Fibroblast of pulmonary artery (primary cell): ENCODE measurements at places on chromosomes 2 and 18.

GRCh38 chr18:36307513-36307912 lies 10.0 kb downstream of the FHOD3 start:
- peak; percentile 31 for DNase-seq

DNA sequence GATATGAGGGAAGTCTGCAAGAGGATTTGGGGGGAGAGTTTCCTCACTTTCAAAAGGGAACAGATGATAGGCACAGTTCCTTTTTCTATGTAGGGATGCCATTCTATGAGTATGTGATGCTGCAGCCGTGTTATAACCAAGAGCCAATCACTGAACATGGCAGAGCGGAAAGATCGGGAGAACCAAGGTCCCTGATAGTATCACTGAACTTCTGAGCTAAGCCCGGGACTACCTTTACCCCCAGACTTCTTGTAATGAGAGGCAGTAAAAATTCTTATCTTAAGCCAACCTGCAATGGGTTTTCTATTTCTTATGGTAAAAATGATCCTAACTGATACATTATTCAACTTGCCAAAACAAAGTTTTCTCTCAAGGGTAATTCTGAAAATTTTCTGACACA lies 21.6 kb upstream of the SLC1A4 start:
- DNase-seq = no peak

GRCh38 chr2:219457784-219458369 lies 23.2 kb downstream of the SPEG start:
- no peak for DNase-seq

- peak; percentile 60 for DNase-seq
Observed at GRCh38 chr2:43073401-43073825, 153.0 kb downstream of the ZFP36L2 start.

DNA sequence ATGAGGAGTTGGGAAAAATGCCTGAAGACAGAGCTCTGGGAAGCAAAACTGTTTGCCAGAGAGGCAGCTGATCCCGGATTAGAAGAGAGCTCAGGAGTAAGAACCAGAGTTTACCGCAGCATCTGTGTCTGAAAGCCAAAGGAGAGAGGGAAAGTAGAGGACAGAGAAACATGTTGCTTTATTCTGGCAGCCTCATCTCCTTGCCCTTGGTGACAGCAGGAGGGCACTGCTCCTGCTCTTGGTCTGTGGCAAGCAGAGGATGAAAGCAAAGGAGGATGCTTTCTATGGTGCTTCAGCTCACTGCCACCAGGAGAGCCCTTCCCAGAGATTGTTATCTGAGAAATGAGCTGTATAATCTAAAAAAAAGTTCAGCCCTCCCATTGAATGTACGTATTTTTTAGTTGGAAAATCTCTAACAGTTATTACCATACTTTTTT lies 7.7 kb downstream of the SLC1A4 start:
- no peak for DNase-seq

DNA sequence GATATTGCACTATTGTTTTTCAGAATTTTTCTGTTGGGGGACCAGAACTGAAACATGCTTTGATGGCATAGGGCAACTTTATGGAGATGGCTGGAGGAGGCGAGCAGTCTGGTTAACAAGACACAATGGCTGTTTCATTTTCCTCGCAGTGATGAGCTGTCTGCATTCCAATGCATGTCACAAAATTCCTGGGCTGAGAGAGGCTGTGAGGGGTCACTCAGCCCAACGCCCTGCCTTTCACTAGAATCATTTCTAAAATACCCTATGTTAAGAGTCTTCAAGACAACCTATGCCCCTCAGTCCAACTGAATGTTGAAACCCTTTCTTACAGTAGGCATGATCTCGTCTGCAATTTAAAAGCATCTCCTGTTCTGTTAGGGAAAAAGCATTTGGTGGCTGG lies 1090.0 kb downstream of the BCL11A start:
- DNase-seq = no peak

DNA sequence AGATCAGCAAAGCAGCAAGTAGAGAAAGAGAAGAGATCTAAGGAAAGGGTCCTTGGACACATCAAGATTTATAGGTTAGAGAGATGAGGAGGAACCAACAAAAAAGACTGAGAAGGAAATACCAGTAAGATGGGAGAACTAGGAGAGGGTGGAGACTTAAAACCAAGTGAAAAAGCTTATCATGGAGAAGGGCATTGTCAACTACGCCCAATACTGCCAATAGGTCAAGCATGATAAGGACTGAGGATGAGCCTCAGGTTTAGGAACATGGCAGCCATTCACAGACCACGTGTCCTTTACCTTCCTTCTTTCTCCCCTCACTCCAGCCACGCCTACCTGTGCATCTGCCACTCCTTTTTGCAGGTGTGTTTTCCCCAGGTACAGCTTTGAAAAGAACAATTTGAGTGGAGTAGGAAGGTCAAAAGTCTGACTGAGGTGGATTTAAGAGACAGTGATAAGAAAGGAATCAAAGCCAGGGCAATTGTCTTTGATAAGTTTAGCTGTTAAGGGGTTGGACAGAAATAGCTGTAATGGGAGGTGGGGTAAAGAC lies 238.7 kb downstream of the STK39 start:
- no peak for DNase-seq

GRCh38 chr18:47331026-47331425 lies 79.6 kb upstream of the SKOR2 start:
- no peak for DNase-seq

DNA sequence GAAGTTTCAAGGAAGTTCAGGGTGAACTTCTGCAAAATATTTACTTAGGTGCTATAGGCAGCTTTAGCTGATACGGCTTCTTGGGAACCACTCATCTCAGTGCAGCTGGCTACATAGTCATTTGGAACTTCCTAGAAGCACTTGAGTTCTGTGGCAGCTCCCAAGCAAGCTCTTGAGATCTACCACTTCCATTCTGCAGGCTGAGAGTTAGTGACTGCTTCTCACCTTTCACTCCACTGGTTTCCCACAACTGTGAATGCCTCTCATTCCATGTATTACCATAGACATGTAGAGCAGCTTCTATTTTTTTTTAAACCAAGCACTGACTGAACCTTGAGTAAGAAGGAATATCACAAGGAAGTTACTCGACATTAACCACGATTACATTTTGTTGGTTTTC lies 994.1 kb upstream of the ACVR2A start:
- no peak for DNase-seq

DNA sequence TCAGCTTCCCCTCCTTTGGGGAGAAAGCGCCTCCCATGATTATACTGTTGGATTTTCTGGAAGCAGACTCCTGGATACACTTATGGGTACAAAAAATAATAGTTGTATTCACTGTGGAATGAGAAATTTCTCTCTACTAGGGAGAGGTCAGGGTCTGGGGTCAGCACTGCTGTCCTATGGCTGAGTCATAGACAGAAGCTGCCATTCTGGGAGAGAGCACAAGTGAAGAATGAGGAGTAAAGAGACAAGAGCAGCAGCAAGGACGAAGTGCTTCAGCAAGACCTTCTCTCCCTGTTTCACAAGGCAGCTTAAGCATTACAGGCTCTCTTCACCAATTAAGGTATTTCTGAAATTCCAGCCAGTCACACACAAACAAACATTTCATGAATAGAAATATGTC lies 10.1 kb upstream of the UNC80 start:
- no peak for DNase-seq

- DNase-seq = no peak
Observed at GRCh38 chr2:54166121-54166773, 50.8 kb downstream of the ACYP2 start.

DNA sequence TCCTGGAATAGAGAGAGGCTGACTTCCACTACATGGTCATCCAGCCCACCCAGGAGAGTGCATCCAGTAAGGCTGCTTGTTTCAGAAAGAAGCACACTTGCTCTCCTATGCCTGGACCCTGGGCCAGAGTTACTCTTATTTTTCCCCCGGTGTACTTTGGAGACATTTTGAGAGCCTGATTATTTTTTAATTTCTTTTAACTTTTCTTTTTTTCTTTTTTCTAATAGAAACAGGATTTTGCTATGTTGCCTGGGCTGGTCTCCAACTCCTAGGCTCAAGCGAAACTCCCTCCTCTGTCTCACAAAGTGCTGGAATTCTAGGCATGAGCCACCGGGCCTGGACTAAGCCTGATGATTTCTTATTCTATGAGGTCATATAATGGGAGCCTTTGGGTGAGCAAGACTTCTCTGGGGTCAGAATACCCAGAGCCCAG lies 62.2 kb downstream of the RPL37A start:
- peak; percentile 84 for DNase-seq

- DNase-seq = no peak
Observed at GRCh38 chr18:75183524-75183923, 25.4 kb downstream of the PTGR3 start.

GRCh38 chr2:132891498-132891897 lies 221.5 kb upstream of the LYPD1 start:
- no peak for DNase-seq

GRCh38 chr2:140808820-140809219 lies 1322.0 kb downstream of the LRP1B start:
- peak; percentile 3 for DNase-seq

DNA sequence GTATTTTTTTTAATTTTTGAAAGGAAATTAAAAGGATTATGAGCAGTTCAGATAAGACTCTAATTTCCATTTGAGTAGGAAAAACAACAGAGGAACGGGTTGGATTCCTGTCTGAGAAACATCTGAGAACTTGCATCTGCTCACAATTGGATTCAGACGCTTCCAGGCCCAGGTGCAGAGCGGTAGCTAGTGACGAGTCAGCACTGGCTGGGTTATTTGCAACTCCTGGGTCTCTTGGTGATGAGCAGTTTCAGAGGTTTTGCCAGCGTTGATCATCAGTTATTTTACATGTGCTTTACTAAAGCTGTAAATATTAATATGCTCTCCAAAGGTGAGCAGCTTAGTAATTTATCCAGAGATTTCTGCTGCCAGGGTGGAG lies 39.1 kb upstream of the B3GNT7 start:
- DNase-seq = no peak

DNA sequence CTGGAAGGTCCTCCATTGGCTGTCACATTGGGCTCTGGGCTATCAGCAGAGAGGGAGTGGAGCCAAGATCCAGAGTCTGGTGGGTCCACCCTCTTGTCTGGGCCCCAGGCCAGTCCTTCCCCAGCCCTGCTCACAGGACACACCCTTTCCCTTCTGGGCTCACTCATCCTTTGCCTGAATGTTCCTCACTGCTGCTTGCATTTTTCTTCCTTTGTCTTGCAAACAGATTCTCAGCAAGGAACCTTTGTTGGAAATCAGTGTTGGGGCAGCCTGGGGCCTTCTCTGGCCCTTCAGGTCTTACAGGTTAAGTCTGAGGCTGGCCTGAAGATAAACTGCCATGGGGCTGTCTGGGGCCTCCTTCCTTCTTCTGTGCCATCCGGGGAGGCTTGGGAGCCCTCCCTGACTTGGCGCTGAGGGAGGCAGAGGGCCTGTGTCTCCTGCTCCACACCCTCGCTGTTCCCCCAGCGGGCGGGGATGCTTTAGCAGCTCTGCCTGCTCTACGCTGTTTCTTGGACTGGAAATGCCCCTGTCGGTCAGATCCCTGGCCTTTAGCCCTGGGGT lies 11.5 kb upstream of the CELF4 start:
- peak; percentile 64 for DNase-seq

DNA sequence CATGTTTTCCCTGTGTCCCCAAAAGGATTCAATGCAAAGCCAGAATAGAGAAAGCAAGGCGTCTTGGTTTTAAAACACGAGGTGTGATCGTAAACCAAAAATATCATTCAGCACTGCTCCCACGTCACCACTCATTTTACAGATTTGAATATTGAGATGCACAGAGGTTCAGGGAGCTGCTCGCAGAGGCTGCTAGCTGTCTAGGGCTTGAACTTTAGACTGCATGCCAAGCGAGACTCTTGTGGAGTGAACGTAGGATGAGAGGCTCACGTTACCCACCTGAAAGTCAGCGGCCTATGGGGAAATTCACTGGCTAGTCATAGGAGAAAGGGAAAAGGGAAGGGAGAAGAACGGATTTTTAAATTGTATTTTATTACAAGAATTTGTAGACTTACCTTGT lies 130.1 kb downstream of the MBP start:
- DNase-seq = no peak

GRCh38 chr18:79816092-79816491 lies 18.4 kb downstream of the KCNG2 start:
- no peak for DNase-seq

DNA sequence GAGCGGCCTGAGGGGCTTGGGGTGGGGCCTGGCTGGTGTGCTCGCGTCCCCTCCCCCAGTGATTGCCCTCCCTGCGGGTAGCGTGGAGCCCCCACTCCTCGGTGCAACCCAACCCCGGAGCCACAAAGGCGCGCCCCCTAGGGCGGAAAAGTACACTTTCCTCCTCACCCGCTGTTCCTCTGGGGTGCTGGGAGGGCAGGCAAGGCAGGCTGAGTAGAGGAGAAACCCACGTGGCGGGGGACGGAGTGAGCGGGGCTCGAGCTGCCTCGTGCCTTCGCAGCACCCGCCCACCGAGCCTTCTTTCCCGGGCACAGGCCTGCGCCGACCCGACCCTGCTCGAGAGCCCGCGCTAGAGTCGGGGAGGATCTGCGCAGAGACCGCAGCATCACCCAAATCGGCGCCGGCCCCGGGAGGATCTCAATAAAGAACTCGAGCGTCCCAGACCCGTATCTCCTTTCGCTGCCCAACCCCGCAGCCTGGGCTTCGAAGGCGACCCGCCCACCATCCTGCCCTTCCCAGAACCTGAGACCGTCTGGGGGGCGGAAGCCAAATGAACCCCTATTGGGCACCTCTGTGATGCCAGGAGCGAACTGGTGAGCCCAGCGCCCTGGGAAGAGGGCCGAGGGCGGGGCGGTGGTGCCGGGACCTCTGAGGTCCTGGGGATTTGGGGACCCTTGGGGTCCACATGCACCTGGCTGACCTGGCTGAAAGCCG lies 1.5 kb downstream of the UCN start:
- no peak for DNase-seq

DNA sequence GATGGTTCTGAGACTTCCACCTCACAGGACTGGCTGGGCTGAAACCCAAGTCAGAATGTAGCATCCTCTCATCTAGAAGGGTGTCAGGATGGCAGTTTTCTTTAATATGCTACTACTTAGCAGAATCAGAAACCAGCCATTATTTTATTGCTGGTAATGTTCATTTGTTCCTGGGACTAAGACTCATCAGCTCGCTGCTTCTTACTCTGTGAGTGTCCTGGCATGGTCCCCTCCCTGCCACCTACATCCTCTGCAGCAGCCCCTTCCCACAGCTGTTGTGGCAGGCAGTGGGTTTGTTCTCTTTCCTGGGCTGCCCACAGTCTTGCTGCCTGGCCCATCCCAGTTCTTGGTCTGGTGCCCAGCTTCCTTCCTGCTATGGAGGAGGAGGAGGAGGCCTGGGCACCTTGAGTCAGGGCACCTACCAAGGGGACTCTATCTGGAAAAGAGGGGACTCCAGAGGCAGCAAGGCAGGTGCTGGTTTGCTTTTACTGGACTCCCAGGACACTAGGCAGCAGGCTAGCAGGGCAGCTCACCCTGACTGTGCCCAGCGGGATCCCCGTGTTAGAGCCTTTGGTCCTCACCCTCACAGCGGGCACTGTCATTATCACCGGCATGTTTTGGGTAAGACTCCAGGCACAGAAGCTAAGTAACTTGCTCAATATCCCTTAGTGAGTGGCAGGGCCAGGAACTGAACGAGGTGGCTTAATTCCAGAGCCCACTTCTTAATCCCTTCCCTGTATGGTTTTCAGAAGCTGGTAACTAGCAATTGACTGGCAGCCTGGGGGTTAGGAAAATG lies 62.1 kb downstream of the LRRFIP1 start:
- no peak for DNase-seq

GRCh38 chr2:46067501-46068305 lies 229.5 kb upstream of the EPAS1 start:
- peak; percentile 99 for DNase-seq

GRCh38 chr2:172431463-172431862 lies 4.1 kb downstream of the ITGA6 start:
- DNase-seq = no peak
